Stomach (tissue), 19 donors: ENCODE measurements at places on chromosomes 1 and 21. TPM values are rescaled to one million over a fixed set of nuclear protein-coding genes. Genes with fewer than 3 reads are reported as not detected.

GRCh38 chr1:70256664-70257063, 35.5 kb downstream of the SRSF11 start:
- H3K4me3 ChIP-seq: no peak overlapping the region
- peaks cover 33% of the 10 kb centered on the region for H3K36me3 ChIP-seq
- H3K27me3 ChIP-seq: no peaks in the 10 kb centered on the region
- no peak for DNase-seq

GRCh38 chr1:93681989-93682412, 364 bp upstream of the BCAR3 start:
- H3K4me1 ChIP-seq: peaks cover 47% of the 10 kb centered on the region
- no peak for DNase-seq
- H3K27ac ChIP-seq: peak overlapping the region; percentile 91
- no peaks in the 10 kb centered on the region for H3K36me3 ChIP-seq
- no peaks in the 10 kb centered on the region for H3K27me3 ChIP-seq

DNA sequence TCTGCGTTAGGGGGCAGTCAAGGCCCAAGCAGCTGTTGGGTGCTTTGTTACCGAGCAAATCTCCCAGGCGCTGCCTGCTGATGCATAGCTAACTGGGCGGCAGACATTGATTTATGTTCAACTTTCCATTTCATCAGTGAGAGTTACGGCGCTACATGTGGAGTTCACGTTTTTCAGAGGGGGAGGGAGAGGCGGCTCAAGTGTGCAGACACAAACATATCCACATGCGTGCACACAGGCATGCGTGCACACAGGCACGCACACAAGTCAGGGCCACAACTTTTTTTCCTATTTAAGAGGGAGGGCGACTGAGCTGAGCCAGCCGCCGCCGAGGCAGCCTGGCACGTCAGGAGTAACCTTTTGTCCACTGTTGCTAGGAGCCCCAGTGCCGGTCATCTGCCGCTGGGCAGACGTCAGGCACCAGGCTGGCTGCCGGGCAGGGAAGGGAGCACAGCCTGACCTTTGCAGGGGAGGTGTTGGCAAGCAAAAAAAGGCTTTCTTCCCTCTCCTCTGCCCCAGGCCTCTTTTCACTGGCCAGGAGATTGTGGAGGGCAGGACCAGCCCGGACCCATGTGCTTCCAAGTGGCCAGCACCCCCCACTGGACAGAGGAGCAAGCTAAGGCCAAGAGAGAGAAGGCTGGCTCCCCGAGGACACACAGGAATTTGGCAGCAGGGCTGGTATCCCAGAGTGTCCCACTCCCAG, 73.3 kb downstream of the MRPL37 start:
- peak overlapping the region; percentile 93 for H3K27ac ChIP-seq
- H3K4me1 ChIP-seq: peaks cover 99% of the 10 kb centered on the region

DNA sequence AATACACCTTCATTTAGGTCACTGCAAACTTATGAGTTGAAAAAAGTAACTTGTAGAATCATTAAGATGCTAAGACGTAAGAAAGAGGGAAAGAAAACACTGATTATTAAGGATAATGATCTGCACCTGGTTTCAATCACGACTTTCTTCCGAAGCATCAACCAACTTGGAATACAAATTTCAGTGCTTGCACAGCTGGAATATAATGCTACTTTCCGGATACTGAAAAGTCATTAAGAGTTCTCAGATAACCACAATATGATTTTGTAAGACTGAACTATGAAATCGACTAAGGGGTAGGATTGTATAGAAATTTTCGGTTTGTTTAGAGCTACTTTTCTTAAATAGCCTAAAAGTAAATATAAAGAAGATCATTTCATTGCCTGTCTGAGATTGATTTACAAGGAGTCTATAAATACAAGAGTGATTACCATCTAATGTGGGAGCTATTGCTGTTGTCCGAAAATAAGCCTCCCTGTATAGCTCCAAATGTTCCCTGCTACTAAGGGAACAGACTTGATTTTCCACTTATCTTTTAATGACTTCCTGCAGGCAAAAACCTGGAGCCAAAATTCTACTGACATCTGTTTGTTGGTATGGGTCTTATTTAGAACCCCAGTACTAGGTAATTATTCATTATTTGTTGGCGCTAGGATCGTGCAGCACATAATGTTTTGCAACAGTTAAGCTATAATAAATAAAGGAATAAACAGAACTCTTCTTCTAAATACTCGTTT, 673.3 kb downstream of the KCNT2 start:
- no peak overlapping the region for H3K27ac ChIP-seq
- no peak overlapping the region for H3K4me3 ChIP-seq

- H3K4me1 ChIP-seq: no peaks in the 10 kb centered on the region
- H3K36me3 ChIP-seq: no peaks in the 10 kb centered on the region
- H3K4me3 ChIP-seq: no peak overlapping the region
- no peaks in the 10 kb centered on the region for H3K27me3 ChIP-seq
- H3K27ac ChIP-seq: no peak overlapping the region
Observed at GRCh38 chr1:20057886-20058420, 12.0 kb upstream of the PLA2G5 start.

DNA sequence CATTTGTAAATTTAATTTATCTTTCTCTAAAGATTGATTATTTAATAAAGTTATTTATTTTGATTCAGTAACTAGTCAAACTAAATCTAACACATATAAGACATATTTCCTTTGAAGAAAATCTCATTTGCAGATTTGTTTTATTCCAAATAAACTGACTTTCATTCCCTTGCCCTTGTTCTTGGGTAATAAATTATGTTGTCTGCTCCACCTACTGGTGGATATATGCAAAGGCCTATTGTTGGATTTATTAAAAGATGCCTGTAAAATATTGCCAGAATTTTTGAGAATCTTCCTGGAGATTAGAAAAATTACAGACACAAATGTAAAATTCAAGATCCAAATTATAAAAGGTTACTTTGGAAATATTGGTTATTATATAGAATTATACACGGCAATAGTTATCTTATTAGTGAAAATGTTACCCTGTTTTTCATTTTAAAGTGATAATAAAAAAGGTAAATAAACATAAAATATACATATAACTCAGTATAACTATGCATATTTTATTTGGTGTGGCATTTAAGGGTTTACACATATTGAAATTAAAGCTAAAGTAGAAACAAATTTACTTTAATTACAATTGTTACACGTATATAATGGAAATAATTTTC, 116.1 kb downstream of the SPATA17 start:
- no peaks in the 10 kb centered on the region for H3K4me1 ChIP-seq
- DNase-seq: no peak
- no peak overlapping the region for H3K27ac ChIP-seq
- H3K36me3 ChIP-seq: no peaks in the 10 kb centered on the region
- no peak overlapping the region for H3K4me3 ChIP-seq
- H3K27me3 ChIP-seq: no peaks in the 10 kb centered on the region

GRCh38 chr1:88897070-88897730, 5.8 kb upstream of the GTF2B start:
- no peak overlapping the region for H3K4me3 ChIP-seq
- no peak for DNase-seq
- H3K36me3 ChIP-seq: no peaks in the 10 kb centered on the region
- H3K4me1 ChIP-seq: no peaks in the 10 kb centered on the region

DNA sequence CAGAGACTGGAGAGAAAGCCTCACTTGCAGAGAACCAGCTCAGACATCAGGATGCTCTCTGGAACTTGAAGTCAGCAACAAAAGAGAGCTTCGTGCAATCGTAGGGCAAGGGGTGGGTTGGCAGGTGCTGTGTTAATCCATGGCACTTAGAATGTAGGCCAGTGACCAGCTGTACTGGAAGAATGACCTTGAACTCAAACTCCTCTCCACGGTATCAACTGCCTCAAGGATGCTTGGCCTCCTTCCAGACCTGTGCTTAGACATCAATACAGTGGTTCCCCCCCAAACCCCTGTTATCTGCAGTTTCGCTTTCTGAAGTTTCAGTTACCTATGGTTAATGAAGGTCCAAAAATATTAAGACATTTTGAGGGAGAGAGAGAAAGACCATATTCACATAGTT, 6.5 kb downstream of the KANK4 start:
- H3K36me3 ChIP-seq: no peaks in the 10 kb centered on the region
- no peak overlapping the region for H3K27ac ChIP-seq
- no peak overlapping the region for H3K4me3 ChIP-seq
- no peaks in the 10 kb centered on the region for H3K4me1 ChIP-seq
- no peak for DNase-seq

DNA sequence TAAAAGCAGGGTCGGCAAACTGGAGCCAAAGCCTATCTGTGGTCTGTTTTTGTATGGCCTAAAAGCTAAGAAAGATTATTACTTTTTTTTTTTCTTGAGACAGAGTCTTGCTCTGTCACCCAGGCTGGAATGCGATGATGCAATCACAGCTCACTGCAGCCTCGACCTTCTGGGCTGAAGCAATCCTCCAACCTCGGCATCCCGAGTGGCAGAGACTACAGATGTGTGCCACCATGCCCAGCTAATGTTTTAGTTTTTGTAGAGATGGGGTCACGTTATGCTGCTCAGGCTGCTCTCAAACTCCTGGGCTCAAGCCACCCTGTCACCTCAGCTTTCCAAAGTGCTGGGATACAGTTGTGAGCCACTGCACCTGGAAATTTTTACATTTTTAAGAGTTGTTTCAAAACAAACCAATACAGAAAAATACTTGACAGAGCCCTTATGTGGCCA, 6.5 kb upstream of the GLRX2 start:
- H3K4me3 ChIP-seq: no peak overlapping the region
- H3K4me1 ChIP-seq: peaks cover 14% of the 10 kb centered on the region

- H3K27ac ChIP-seq: no peak overlapping the region
- H3K4me3 ChIP-seq: no peak overlapping the region
- H3K36me3 ChIP-seq: no peaks in the 10 kb centered on the region
- H3K4me1 ChIP-seq: no peaks in the 10 kb centered on the region
Observed at GRCh38 chr21:39726133-39726532, 18.9 kb upstream of the IGSF5 start.

- peak overlapping the region; percentile 69 for H3K4me3 ChIP-seq
- H3K4me1 ChIP-seq: peaks cover 14% of the 10 kb centered on the region
- no peak for DNase-seq
- no peaks in the 10 kb centered on the region for H3K27me3 ChIP-seq
Observed at GRCh38 chr21:33231526-33231925, 1.8 kb downstream of the IFNAR2 start.

DNA sequence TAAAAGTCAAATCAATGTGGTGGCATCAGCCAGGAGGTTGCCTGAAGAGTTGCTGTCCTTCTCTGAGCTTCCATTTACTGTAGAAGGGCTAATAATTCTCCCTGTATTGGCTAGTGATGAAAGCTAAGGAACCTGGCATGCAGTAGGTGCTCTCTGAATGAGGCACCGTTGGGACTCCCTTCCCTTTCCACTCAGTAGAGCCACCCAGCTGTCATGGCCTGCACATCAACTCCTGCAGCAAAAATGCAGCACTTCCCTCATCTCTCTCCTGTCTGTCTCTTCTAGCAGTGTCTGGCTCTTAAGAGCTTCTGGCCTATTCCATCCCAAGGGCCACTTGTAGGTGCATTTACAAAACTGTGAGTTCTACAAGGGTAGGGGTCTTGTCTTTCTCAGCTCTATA, 369.0 kb downstream of the MATN1 start:
- peaks cover 15% of the 10 kb centered on the region for H3K27me3 ChIP-seq
- no peaks in the 10 kb centered on the region for H3K36me3 ChIP-seq
- no peak for DNase-seq
- no peak overlapping the region for H3K27ac ChIP-seq

DNA sequence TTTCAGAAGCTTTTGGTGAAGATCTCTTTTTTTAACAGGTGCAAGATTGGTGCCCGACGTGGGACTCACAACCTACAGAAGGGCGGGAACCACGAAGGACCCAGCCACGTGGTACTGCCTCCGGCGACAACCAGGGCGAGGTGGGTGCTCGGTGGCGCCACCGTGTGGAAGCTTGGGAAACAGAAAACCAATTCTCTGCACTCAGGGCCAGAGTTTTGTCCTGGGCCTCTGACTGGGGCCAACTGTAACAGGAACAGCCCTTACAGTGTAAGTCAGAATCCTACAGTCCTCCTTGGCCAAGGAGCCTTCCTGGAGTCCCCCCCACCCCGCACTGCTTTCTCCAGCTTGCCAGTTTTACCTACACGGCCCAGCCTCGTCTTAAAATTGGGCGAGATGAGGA, 11.6 kb upstream of the S100A7A start:
- peaks cover 4% of the 10 kb centered on the region for H3K27me3 ChIP-seq
- H3K27ac ChIP-seq: no peak overlapping the region
- H3K36me3 ChIP-seq: no peaks in the 10 kb centered on the region
- DNase-seq: peak; percentile 13

DNA sequence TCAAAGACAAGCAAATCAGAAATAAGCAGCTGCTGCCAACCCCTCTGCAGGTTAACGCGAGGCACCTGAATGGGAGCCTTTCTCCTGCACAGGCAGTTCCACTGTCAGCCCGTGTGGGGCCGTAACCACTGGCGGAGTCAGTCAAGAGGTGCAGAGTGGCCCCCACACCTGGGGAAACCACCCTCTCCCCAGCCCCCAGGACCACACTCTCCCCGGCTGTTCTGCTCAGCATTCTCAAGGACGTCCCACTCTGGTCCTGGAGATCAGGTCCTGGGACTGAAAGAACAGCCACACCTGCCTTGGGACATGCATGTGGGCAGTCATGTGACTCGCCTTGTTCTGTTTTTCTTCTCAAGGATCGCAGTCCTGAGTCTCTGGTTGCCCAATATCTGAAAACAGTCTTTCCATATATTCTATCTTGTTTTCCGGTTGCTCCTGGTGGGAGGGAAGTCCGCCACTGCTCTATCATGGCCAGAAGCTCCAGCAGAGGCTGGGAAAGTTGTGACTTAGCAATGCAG, 252.5 kb downstream of the PTPRU start:
- H3K36me3 ChIP-seq: no peaks in the 10 kb centered on the region
- DNase-seq: no peak
- no peaks in the 10 kb centered on the region for H3K27me3 ChIP-seq
- H3K4me1 ChIP-seq: no peaks in the 10 kb centered on the region
- H3K4me3 ChIP-seq: no peak overlapping the region

- DNase-seq: peak; percentile 25
- peak overlapping the region; percentile 88 for H3K27ac ChIP-seq
- H3K36me3 ChIP-seq: no peaks in the 10 kb centered on the region
- H3K27me3 ChIP-seq: no peaks in the 10 kb centered on the region
- peak overlapping the region; percentile 48 for H3K4me3 ChIP-seq
- H3K4me1 ChIP-seq: peaks cover 38% of the 10 kb centered on the region
Observed at GRCh38 chr1:149849111-149849946, 50.0 kb upstream of the BOLA1 start.

GRCh38 chr1:213997038-213997771, 9.4 kb downstream of the PROX1 start:
- peak overlapping the region; percentile 7 for H3K4me3 ChIP-seq
- no peak overlapping the region for H3K27ac ChIP-seq
- H3K4me1 ChIP-seq: no peaks in the 10 kb centered on the region
- H3K27me3 ChIP-seq: no peaks in the 10 kb centered on the region
- H3K36me3 ChIP-seq: no peaks in the 10 kb centered on the region

DNA sequence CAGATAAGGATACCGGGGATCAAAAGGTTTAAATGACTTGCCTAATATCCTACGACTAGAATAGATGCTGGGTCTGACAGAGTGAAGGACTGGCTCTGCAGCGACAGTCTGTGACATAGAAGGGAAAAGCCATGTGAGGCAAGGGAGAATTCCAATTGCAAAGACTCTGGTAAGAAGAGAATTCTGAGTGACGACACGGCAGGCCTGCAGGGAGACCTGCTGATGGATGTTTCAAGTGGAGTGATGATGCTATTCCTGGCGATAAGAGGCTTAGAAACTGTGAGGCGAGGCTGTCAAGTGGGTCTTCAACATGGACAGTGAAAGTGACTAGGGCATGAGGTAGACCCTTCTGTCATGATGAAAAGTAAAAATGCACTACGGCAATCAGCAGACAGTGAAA, 176.6 kb upstream of the PBX1 start:
- H3K27me3 ChIP-seq: no peaks in the 10 kb centered on the region
- DNase-seq: no peak
- no peak overlapping the region for H3K4me3 ChIP-seq
- no peaks in the 10 kb centered on the region for H3K36me3 ChIP-seq
- H3K4me1 ChIP-seq: no peaks in the 10 kb centered on the region

The KRTAP19-1 gene
- not detected for total RNA-seq

The LHX8 gene
- total RNA-seq: not detected

The FCAMR gene
- total RNA-seq: not detected

The LCE1B gene
- total RNA-seq: not detected
